Aorta (tissue), 5 donors: ENCODE measurements at places on chromosomes 3 and 15. TPM values are rescaled to one million over a fixed set of nuclear protein-coding genes. Genes with fewer than 3 reads are reported as not detected.

SERPINI2 gene
- 0.51 TPM for total RNA-seq

RNU6-1 gene
- not detected for total RNA-seq

FAM107A gene
- 23.6 TPM for total RNA-seq

GP9 gene
- total RNA-seq, result not detected

SLC9C1 gene
- total RNA-seq, result 0.81 TPM

UQCRC1 gene
- total RNA-seq, result 95.6 TPM

SERINC4 gene
- not detected for total RNA-seq

STAG1 gene
- total RNA-seq, result 68.6 TPM

ARPP21 gene
- 1.8 TPM for total RNA-seq

LRRC2 gene
- 0.78 TPM for total RNA-seq

UCN2 gene
- total RNA-seq, result not detected

DNA sequence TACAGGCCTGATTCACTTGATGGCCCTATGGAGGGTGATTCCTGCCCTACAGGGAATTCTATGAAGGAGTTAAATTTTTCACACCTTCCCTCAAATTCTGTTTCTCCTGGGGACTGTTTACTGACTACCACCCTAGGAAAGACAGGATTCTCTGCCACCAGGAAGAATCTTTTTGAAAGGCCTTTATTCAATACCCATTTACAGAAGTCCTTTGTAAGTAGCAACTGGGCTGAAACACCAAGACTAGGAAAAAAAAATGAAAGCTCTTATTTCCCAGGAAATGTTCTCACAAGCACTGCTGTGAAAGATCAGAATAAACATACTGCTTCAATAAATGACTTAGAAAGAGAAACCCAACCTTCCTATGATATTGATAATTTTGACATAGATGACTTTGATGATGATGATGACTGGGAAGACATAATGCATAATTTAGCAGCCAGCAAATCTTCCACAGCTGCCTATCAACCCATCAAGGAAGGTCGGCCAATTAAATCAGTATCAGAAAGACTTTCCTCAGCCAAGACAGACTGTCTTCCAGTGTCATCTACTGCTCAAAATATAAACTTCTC lies 43.6 kb downstream of the BLM start:
- H3K36me3 ChIP-seq, result no peaks in the 10 kb centered on the region
- no peak for DNase-seq
- no peaks in the 10 kb centered on the region for H3K27me3 ChIP-seq
- H3K27ac ChIP-seq, result no peak overlapping the region

GRCh38 chr3:72085036-72085435 lies 300.1 kb upstream of the PROK2 start:
- H3K4me1 ChIP-seq, result no peaks in the 10 kb centered on the region
- H3K4me3 ChIP-seq, result no peak overlapping the region
- DNase-seq, result no peak
- H3K27ac ChIP-seq, result no peak overlapping the region

DNA sequence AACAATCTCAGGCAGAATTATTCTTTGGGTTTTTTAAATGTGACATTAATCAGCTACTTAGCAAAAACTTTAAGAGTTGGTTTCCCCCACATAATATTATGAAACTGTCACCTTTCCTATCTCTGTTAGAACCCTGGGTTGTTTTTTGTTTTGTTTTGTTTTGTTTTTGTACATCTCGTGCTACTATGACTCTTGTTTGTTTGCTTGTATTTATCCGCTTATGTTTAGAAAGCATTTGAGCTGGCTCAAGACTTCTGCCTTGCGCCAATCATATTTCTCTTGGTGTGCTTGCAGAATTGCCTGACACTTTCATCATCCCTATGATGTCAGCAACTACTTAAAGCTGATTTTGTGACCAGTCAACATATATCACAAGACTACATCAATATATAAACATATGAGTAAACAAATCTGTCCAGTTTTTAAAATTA lies 116.9 kb downstream of the DCLK3 start:
- DNase-seq, result no peak
- H3K27ac ChIP-seq, result no peak overlapping the region
- no peaks in the 10 kb centered on the region for H3K36me3 ChIP-seq

DNA sequence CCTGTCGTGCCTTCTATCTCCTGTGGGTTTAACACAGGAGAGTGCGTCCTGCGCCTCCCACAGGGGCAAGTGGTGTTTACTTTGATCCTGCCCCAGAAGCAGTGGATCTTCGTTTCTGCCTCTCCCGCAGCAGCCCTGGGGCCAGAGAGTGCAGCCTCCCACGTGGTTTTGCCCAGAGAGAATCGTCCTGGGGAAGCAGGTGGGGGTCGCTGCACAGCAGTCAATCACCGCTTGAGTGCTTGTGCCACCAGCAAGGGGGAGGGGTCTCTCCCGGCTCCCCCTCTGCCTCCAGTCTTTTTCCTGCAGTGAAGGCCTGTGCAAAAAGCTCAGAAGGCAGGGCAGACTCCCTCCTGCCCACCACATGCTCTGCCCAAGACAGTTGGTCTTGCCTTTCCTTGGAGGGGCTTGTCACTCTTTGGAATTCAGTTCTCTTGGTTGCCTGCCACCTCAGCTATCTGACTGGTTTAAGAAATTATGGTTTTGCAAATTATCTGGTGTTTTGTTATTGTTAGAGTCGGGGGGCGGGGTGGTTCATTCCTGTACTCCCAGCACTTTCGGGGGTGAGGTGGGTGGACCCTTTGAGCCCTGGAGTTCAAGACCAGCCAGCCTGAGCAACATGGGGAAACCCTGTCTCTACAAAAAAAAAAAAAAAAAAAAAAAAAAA lies 26.9 kb downstream of the STOML1 start:
- peak; percentile 68 for DNase-seq
- H3K27ac ChIP-seq, result no peak overlapping the region
- no peak overlapping the region for H3K4me3 ChIP-seq

- no peaks in the 10 kb centered on the region for H3K27me3 ChIP-seq
- no peak for DNase-seq
- H3K27ac ChIP-seq, result no peak overlapping the region
- H3K36me3 ChIP-seq, result no peaks in the 10 kb centered on the region
- no peak overlapping the region for H3K4me3 ChIP-seq
- no peaks in the 10 kb centered on the region for H3K4me1 ChIP-seq
Observed at GRCh38 chr3:118548434-118548833, 486.2 kb downstream of the IGSF11 start.

DNA sequence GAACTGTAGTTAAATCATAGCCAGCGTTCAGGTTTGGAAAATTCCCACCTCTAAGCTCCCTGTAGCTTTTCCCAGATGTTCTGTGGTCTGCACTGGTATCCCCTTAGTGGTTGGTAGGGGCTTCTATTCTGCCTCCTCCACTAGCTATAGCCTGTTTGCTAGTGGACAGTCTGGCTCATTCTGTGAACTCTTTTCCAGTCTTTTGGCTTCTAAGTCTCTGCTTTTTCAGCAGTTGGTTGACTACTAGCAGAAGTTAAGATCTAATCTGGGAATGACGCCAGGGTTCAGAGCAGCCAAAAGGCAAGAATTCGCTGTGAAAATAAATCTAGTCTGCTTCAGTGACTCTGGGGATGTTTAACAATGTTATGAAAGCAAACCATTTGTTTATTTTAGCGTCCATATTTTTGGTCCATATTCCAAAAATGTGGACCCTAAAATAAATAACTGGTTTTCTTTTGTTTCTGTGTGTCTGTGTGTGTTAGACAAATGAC lies 73.7 kb upstream of the WDR72 start:
- peaks cover 7% of the 10 kb centered on the region for H3K4me1 ChIP-seq
- H3K36me3 ChIP-seq, result no peaks in the 10 kb centered on the region
- DNase-seq, result no peak
- no peak overlapping the region for H3K4me3 ChIP-seq

GRCh38 chr3:151015767-151016477 lies 43.4 kb upstream of the CLRN1 start:
- H3K27me3 ChIP-seq, result no peaks in the 10 kb centered on the region
- no peak for DNase-seq
- H3K4me1 ChIP-seq, result no peaks in the 10 kb centered on the region
- H3K36me3 ChIP-seq, result no peaks in the 10 kb centered on the region
- no peak overlapping the region for H3K4me3 ChIP-seq

GRCh38 chr15:62262305-62262941 lies 97.3 kb upstream of the C2CD4B start:
- H3K27ac ChIP-seq, result no peak overlapping the region
- no peaks in the 10 kb centered on the region for H3K4me1 ChIP-seq
- H3K27me3 ChIP-seq, result no peaks in the 10 kb centered on the region
- H3K4me3 ChIP-seq, result no peak overlapping the region
- no peaks in the 10 kb centered on the region for H3K36me3 ChIP-seq

- H3K27me3 ChIP-seq, result no peaks in the 10 kb centered on the region
- no peaks in the 10 kb centered on the region for H3K36me3 ChIP-seq
- no peak overlapping the region for H3K27ac ChIP-seq
Observed at GRCh38 chr15:31393444-31394091, 66.9 kb downstream of the KLF13 start.

DNA sequence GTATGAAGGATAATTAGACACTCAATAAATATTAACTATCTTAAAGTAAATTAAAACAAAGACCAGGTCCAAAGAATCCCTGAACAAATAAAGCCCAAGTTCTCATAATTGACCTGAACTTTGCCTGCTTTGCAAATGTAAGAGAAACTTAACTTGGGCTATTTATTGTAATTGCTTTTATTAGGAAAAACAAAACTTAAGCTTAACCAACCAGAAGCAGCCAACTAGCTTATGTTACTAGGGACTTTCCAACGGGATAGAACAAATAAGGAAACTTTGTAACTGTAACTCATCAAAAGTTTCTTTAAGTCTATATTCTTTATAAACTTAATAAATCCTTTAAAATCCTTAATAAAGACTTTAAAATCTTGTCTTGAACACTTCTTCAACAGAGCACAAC lies 48.4 kb downstream of the C3orf38 start:
- DNase-seq, result no peak
- H3K27me3 ChIP-seq, result peaks cover 3% of the 10 kb centered on the region
- H3K4me1 ChIP-seq, result no peaks in the 10 kb centered on the region

DNA sequence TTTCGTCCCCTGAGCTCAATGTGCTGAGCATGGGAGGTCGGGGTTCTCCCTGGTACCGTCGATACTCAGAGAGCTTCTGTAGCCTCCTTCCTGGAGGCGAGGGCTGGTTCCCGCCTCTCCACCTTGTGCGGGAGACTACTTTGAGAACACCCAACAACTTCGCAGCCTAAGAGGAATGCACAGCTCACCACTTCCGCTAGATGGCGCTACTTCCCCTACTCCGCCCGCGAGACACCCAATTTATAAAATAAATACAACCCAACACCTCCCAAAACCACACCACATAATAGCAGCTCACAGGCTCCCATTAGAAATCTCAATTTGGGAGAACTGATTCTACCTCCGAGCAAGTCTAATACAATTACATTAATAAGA lies 1.2 kb downstream of the RGMA start:
- H3K36me3 ChIP-seq, result no peaks in the 10 kb centered on the region
- H3K4me3 ChIP-seq, result peak overlapping the region; percentile 63
- H3K27me3 ChIP-seq, result no peaks in the 10 kb centered on the region

DNA sequence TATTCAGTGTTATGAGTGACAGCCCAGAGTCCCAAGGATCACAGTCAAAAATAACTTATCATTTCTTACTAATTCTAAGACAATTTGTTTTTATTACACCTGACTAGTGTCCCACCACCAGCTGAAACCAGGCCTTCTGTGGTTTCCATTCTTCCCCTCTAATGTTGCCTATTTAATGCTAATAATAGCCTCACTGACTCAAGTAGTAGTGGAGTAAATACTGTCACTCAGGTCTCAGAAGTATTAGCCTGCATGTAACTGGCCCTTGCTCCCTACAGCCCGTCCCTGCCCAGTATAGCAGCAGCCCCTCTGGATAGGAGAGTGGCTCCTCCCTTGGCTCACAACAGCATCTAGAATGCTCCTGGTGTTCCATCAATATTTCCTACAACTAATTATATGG lies 665.5 kb downstream of the NTRK3 start:
- H3K36me3 ChIP-seq, result no peaks in the 10 kb centered on the region
- no peak overlapping the region for H3K27ac ChIP-seq
- H3K4me1 ChIP-seq, result no peaks in the 10 kb centered on the region
- H3K4me3 ChIP-seq, result no peak overlapping the region

DNA sequence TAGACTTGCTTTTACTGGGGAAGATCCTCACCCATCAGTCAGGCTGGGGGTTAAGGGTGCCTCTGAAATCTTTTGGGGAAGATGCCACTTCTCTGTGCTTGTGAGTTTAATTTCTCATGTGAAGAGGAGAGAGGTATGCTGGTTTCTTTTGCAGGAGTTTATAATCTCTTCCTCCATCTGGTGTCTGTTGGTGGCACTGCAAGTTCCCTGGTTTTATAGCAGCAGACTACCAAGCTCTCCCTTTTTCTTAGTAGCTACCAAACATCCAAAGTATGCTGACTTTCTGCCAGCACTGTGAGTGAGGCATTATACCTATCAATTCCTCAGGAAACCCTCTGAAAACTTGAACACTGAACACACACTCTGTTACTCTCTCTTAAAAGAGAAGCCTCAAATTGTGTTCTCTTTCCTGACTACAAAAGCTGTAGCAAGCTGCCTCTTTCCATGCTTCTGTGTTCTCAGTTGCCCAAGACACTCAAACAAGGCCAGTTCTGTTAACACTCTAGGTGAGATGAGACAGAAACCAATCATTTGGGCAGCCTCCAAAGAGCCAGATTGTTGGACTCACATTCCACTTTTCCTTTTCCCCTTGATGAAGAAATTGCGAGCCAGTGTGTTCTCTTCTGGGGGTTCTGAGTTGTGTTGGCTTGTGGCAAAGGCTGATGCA lies 299.5 kb downstream of the GAP43 start:
- no peak overlapping the region for H3K4me3 ChIP-seq
- no peaks in the 10 kb centered on the region for H3K27me3 ChIP-seq
- H3K36me3 ChIP-seq, result no peaks in the 10 kb centered on the region
- DNase-seq, result no peak

GRCh38 chr15:95284492-95284891 lies 1046.0 kb upstream of the NR2F2 start:
- no peaks in the 10 kb centered on the region for H3K4me1 ChIP-seq
- no peak overlapping the region for H3K27ac ChIP-seq
- DNase-seq, result no peak

- H3K4me1 ChIP-seq, result no peaks in the 10 kb centered on the region
- H3K36me3 ChIP-seq, result no peaks in the 10 kb centered on the region
- H3K27ac ChIP-seq, result no peak overlapping the region
- DNase-seq, result no peak
- no peak overlapping the region for H3K4me3 ChIP-seq
Observed at GRCh38 chr15:77012868-77013267, 17.9 kb downstream of the PSTPIP1 start.

GRCh38 chr15:94097552-94097951 lies 133.8 kb upstream of the MCTP2 start:
- no peaks in the 10 kb centered on the region for H3K4me1 ChIP-seq
- no peak overlapping the region for H3K27ac ChIP-seq
- no peaks in the 10 kb centered on the region for H3K27me3 ChIP-seq

DNA sequence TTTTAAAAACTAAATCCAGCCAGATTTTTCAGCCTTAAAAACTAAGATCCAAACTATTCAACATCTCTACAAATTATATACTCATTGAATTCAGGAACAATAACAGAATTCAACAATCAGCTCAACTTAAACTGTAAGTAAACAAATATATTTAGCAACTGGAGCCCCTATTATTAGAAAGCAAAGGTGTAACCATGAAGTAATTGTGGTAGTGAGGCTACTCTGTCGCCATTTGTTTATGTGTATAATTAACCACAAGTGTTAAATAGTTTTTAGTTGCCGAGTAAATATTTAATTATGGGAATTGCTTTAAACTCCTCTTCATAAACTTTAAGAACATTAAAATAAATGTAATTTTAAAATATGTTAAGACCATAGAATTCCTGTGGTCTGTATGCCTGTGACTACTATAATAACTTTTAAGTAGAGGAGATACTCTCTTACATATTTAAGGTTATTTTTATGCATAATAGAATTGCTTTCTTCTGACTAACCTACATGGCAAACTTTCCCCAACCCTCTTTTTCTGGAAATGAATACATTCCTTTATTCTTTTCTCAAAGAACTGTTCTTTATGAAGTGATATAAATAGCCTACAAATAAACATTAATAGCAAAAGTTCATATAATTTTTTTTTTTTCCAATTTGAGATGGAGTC lies 51.2 kb downstream of the MFN1 start:
- H3K4me1 ChIP-seq, result no peaks in the 10 kb centered on the region
- no peaks in the 10 kb centered on the region for H3K36me3 ChIP-seq
- no peaks in the 10 kb centered on the region for H3K27me3 ChIP-seq
- no peak overlapping the region for H3K27ac ChIP-seq
- no peak overlapping the region for H3K4me3 ChIP-seq
